COR-L47 (cell line): ENCODE measurements at places on chromosomes 11 and 22.

- no peak for DNase-seq
These were observed 15.7 kb downstream of the DMC1 start for GRCh38 chr22:38554281-38554680.

GRCh38 chr22:23769321-23769965 lies 1.7 kb upstream of the CHCHD10 start:
- peak; percentile 28 for DNase-seq

DNA sequence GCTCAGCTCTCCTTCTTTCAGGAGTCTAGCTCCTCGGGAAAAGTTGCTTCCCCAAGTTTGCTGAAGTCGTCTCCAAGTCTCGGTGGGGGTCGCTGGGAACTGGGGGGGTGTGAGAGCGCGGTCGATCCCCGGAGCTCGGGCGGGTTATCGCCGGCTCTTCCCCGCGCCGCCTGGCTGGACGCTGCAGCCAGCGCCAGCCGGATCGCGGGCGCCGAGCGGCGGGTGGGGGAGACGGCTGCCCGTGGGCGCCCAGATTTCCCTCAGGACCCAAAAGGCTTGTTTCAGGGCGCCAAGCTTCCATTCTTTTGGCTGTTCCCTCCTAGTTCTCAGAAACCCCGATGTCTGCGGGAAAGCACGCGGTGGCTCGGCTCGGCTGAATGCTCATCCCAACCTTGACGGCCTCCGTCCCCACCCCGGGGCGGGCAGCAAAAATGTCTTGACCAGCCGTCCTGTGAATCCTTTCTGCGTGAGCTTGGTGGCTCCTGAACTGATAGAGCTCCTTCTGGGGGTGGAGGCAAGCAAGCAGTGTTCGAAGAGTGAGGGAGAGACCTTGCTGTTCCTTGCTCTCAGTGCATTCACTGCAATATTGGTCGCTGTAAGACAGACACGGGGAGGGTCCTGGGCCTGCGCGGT lies 1.7 kb downstream of the ZBTB16 start:
- no peak for DNase-seq

DNA sequence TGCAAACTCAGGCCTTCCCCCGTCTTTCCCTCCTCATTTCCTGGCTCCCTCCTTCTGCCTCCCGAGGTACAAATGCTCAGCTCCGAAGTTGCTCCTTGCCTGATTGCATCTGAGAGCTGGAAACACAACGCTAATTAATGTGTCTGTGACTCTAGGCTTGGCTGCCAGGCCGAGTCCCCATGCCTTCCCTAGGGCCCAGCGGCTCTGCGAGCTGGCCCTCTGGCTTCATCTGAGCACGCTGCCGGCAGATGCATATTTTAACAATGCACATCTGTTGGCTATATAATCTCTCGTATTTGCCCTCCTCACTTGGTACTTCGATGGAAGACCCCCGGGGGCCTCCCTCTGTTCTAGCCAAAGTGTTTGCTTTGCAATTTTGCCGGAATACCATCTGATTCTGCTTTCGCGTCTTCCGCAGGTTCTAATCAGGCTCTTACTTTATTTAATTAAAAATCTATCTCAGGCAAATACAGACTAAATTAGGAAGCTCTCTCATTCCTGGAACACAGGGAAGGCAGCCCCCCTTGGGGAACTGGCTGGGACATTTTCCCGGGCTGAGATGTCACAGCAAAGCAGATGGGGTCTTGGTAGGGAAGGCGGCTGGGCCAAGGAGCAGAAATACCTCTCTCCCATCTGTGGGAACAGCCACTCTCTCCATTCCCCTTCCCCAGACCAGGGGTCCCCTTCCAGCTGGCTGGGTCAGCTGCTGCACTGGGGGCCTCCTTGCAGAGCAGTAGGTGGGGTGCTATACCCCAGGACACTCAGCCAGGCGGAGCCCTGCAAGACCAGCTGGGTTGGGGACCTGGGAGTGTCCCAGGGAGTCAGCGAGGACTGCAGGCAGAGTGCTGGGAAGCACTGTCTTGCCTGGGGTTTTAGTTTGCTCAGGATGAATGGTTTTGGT lies 162.8 kb downstream of the ST3GAL4 start:
- DNase-seq: no peak

GRCh38 chr11:19281041-19281440 lies 40.3 kb upstream of the E2F8 start:
- DNase-seq: no peak
